Fibroblast of lung (primary cell): ENCODE measurements at places on chromosomes 12 and 14. TPM values are rescaled to one million over a fixed set of nuclear protein-coding genes. Genes with fewer than 3 reads are reported as not detected.

SMOC1 gene
- not detected in 2 replicates for total RNA-seq

KCNK10 gene
- total RNA-seq, result not detected in 2 replicates

PSMC1 gene
- total RNA-seq, result 75.5 and 112 TPM in 2 replicates

KRT74 gene
- not detected in 2 replicates for total RNA-seq

CPM gene
- 23.5 and 29.8 TPM in 2 replicates for total RNA-seq

LAG3 gene
- total RNA-seq, result 0.17 and 0.26 TPM in 2 replicates

UNG gene
- 23.5 and 23.9 TPM in 2 replicates for total RNA-seq

C12orf50 gene
- under 0.01 TPM in 1 of 2 replicates, not detected in the other for total RNA-seq

IRAK4 gene
- total RNA-seq, result 20.0 and 27.6 TPM in 2 replicates

MUCL1 gene
- total RNA-seq, result not detected in 2 replicates

WIF1 gene
- under 0.01 TPM in 1 of 2 replicates, not detected in the other for total RNA-seq

NFATC4 gene
- total RNA-seq, result 33.1 and 59.9 TPM in 2 replicates

CLEC4D gene
- total RNA-seq, result not detected in 2 replicates

CCND2 gene
- total RNA-seq, result 35.2 and 37.3 TPM in 2 replicates

GLT1D1 gene
- total RNA-seq, result under 0.01 TPM in 2 replicates

ACOT6 gene
- total RNA-seq, result not detected in 2 replicates

FGD6 gene
- 3.3 and 5.6 TPM in 2 replicates for total RNA-seq

PRPH gene
- total RNA-seq, result 0.26 and 0.50 TPM in 2 replicates

TSPAN8 gene
- under 0.01 and 0.17 TPM in 2 replicates for total RNA-seq

RAD52 gene
- 12.6 and 19.2 TPM in 2 replicates for total RNA-seq

ARMH4 gene
- 3.6 and 6.3 TPM in 2 replicates for total RNA-seq

IL26 gene
- 0.26 TPM in 1 of 2 replicates, not detected in the other for total RNA-seq

KCNA5 gene
- not detected in 2 replicates for total RNA-seq

POTEG gene
- total RNA-seq, result not detected in 2 replicates

ADAM21 gene
- total RNA-seq, result 0.51 and 0.66 TPM in 2 replicates

HELB gene
- total RNA-seq, result 2.6 and 3.1 TPM in 2 replicates

PIK3C2G gene
- total RNA-seq, result not detected in 2 replicates

STX2 gene
- 35.2 and 40.6 TPM in 2 replicates for total RNA-seq

ZNF891 gene
- 1.0 and 1.2 TPM in 2 replicates for total RNA-seq

IFNG-AS1 gene
- not detected in 2 replicates for total RNA-seq

TXNRD1 gene
- total RNA-seq, result 737 and 1,000 TPM in 2 replicates

ANKRD33 gene
- total RNA-seq, result under 0.01 TPM in 1 of 2 replicates, not detected in the other

PIP4K2C gene
- total RNA-seq, result 9.0 and 11.9 TPM in 2 replicates

IFT81 gene
- total RNA-seq, result 23.6 and 33.1 TPM in 2 replicates

ELK3 gene
- 13.1 and 14.7 TPM in 2 replicates for total RNA-seq

OAS1 gene
- total RNA-seq, result 1.8 and 3.6 TPM in 2 replicates

CACNA2D4 gene
- 0.26 and 0.99 TPM in 2 replicates for total RNA-seq

IL22 gene
- total RNA-seq, result not detected in 2 replicates

PNMA1 gene
- 11.6 and 19.5 TPM in 2 replicates for total RNA-seq

CSRP2 gene
- 36.7 and 56.8 TPM in 2 replicates for total RNA-seq

LRRC10 gene
- not detected in 2 replicates for total RNA-seq

DDIT3 gene
- 249 and 265 TPM in 2 replicates for total RNA-seq

SLC6A13 gene
- total RNA-seq, result not detected in 2 replicates

TRIM9 gene
- 0.50 and 0.51 TPM in 2 replicates for total RNA-seq

GLIPR1L2 gene
- 0.33 and 1.0 TPM in 2 replicates for total RNA-seq

TGM1 gene
- total RNA-seq, result 0.51 and 0.83 TPM in 2 replicates

RARG gene
- total RNA-seq, result 26.7 and 51.4 TPM in 2 replicates

COX6A1 gene
- 455 and 512 TPM in 2 replicates for total RNA-seq

LGR5 gene
- not detected in 2 replicates for total RNA-seq

DLK1 gene
- not detected in 2 replicates for total RNA-seq

PTGDR gene
- total RNA-seq, result not detected in 2 replicates

MYO1H gene
- total RNA-seq, result 0.77 TPM in 1 of 2 replicates, not detected in the other

MMP14 gene
- 346 and 375 TPM in 2 replicates for total RNA-seq

SERPINA12 gene
- not detected in 2 replicates for total RNA-seq
